CD4-positive, alpha-beta T cell treated with Interferon alpha-2 for 1 hour (primary cell): ENCODE measurements at places on chromosomes 1 and 21.

- no peak for DNase-seq
Observed at GRCh38 chr1:176434234-176434633, 28.7 kb upstream of the PAPPA2 start.

DNA sequence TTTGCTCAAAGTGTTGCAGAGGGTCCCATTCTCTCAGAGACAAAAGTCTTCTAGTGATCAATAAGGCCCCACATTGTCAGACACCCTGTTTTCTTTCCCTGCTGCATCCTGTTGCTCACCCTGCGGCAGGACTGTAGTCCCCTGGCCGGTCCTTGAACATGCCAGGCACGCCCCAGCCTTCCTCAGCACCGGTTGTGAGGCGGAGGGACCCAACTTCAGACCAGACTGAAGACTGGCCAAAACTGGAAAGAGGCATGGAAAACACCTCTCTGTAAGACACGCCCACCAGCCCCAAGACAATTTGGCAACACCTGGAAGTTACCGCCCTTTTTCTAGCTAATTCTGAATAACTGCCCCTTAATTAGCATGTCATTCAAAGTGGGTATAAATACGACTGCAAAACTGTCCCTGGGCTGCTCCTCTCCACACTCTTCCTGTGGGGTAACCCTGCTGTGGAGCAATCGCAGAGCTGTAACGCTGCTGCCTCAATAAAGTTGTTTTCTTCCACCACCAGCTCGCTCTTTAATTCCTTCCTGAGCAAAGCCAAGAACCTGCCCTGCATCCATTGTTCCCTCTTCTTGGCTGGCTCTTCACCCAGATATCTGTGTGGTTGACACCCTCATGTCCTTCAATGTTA, 23.8 kb downstream of the PLA2G2A start:
- DNase-seq: no peak

GRCh38 chr1:31675161-31675560, 28.7 kb downstream of the COL16A1 start:
- DNase-seq: no peak

GRCh38 chr1:5459839-5460610, 532.2 kb downstream of the NPHP4 start:
- no peak for DNase-seq

GRCh38 chr1:167305706-167306277, 85.1 kb downstream of the POU2F1 start:
- DNase-seq: no peak

DNA sequence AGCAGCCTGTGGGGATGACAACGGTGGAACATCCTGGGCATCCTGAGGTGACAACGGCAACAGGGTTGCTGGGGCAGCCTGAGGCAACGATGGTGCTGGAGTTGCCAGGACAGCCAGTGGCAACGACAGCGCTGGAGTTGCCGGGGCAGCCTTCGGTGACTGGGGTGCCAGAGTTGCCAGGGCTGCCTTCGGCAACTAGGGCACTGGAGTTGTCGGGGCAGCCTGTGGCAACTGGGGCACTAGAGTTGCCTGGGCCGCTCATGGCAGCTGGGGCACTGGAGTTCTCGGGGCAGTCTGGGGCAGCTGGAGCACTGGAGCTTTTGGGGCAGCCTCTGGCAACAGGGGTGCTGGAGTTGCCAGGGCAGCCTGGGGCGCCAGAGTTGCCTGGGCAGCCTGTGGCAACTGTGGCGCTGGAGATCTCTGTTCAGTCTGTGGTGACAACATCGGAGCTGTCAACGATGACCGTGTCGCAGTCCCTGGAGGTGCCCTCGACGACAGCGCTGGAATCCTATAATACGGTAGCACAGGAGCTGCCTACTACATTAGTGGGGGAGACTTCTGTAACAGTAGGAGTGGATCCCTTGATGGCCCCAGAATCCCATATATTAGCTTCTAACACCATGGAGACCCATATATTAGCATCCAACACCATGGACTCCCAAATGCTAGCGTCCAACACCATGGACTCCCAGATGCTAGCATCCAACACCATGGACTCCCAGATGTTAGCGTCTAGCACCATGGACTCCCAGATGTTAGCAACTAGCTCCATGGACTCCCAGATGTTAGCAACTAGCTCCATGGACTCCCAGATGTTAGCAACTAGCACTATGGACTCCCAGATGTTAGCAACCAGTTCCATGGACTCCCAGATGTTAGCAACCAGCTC, 8.2 kb downstream of the SON start:
- no peak for DNase-seq

DNA sequence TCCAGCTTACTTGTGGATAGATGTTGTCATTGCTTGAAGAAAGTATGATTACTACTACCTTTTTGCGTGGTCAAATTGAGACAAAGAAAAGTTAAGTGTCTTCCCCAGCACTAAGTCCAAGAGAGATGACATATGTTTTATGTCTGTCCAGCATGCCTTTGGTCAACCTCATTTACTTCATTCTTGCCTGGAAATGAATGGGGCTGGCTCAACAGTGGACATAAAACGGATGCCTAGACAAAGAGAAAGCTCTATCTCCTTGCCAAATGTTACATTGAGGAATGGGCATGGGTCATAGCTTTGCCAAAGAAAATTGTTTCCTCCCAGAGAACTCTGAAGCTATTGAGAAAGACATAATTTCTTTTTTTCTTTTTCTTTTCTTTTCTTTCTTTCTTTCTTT, 82.4 kb upstream of the PLPPR4 start:
- no peak for DNase-seq
